ENCODE measurements at places on chromosomes 1 and 21.

DNA sequence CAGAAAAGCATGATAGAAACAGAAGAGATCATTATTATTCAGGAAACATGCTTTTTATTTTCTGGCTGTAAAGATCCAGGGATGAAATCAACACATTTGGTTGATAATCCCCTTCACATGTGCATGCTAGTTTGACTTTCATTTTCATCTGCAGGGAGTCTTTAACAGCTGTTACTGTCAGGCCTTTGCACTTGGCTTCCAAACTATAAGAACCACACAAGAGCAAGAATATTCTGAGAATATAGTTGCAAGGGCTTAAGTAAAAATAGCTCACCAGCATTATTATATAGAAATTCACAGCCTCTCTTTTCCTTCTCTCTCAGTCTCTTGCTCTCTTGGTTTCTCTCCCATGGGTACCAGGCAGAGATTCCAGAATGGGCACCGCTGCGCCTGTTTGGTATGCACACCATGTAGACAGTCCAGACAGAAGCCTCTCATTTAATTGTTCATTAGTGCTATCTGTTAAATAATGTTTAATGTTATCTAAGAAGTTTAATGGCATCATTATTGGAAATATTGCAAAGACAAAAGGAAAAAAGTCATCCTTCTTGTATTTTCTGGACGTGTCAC, 622.3 kb upstream of the PLXNA2 start:
- DNase-seq: no peak

DNA sequence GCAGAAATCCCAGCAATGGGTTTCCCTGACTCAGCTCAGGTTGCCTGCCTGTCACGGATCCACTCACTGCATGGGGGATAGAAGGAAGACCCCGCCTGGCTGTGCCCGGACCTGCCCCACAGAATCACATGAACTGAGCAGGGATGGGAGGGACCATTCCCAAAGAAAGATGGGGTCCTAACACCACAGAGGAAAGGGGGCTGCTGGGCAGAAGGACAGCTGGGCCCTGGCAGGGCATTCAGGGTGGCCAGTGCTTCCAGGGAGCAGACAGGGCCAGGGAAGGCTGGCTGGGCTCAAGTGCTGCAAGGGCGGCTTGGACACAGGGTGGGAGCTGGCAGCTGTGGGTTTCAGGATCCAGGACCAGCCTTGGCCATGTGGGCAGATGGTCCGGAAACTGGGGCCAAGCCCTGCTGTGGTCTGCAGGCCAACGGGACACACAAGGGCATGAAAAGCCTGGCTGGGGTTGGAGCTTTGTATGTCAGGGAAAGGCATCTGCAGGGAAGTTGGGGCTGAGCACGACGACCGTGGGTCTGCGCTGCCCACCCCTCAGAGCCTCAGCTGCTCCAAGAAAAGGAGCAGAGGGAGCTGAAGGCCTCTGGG, 723.9 kb downstream of the PTPRU start:
- no peak for DNase-seq

DNA sequence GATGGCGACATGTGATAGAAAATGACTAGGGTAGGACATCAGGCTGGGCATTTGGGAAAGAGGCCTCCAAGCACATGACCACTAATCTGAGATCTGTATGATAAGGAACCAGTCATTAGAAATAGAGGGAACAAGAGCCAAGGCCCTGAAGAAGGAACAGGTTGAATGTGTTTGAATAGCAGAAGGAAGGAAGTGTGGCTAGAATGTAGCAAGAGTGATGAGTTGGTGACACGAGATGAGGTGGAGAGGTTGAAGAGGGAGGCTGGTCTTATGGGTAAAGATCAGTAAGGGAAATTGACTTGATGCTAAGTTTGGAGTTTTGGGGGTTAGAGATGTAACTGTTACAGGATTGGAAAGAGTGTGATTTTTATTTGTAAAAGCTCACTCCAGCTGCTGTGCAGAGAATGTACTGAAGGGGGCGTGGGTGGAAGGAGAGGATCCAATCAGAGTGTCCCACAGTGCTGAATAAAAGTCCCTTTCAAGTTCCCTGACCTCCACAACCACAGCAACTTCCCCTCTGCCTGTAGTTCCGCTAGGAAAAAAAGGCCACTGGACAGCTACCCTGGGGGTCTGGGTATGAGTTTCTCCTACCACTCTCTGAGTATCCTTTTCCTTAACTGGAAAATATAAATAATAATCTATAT, 295.0 kb downstream of the OMA1 start:
- DNase-seq: no peak

GRCh38 chr1:185318431-185319138, 1.5 kb upstream of the IVNS1ABP start:
- no peak for DNase-seq

DNA sequence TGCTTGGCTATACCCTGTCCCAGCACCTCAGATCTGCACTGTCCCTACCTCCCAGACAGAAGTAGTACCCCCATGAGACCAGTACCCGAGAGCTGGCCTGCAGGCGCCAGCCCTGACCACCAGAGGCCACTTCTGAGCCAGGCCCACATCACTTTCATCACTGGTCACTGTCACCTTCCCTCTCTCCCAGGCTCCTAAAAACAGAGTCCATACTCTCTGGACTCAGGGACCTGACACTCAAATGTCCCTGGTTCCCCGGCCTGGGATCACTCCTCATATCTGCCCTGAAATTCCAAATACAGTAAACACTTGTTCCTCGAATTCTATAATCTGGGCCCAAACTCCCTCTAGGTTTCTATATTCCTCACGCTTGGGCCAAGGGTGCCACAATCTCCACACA, 18.7 kb downstream of the TMEM53 start:
- no peak for DNase-seq

DNA sequence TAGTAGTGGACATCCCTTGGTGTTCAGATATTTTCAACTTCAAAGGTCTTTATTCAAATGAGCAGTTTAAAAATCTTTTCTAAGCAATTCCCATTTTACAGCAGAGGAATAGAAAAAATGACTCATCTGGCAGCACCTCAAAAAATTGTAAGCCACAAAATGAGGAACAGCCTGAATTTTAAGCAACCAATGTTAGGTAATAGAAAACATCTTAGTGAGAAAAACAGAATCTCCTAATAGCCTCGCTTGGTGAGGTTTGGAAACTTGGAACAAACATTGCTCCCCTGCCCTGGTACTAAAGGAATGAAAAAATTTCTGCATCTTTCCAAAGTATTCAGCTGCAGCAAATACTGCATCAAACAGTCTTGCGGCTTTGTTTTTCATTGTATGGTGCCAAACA, 264.4 kb downstream of the NTNG1 start:
- no peak for DNase-seq

DNA sequence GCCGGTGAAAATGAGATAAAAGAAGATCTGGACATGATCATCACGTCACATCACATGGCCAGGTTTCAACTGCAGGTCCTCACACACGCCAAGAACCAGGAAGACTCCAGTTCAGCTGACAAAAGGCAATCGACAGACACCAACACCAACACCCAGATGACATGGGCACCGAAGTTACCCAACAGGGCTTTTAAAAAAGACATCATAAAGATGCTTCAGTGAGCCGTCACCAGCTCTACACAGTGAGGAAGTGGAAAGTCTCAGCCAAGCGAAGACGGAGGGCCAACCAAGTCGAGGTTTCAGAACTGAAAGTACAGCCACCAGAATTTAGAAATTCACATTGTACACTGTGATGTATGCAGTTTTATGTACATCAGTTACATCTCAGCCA, 154.3 kb upstream of the COL6A1 start:
- DNase-seq: no peak

GRCh38 chr1:37795340-37796125, 1.9 kb downstream of the MANEAL start:
- DNase-seq: no peak

GRCh38 chr1:180435566-180435965, 66.8 kb downstream of the ACBD6 start:
- no peak for DNase-seq

Data from effector CD4-positive, alpha-beta T cell (primary cell).